ENCODE measurements at places on chromosomes 1 and 21.
A peak's percentile ranks its signal among the peaks of the same experiment; 100 is the strongest.

DNA sequence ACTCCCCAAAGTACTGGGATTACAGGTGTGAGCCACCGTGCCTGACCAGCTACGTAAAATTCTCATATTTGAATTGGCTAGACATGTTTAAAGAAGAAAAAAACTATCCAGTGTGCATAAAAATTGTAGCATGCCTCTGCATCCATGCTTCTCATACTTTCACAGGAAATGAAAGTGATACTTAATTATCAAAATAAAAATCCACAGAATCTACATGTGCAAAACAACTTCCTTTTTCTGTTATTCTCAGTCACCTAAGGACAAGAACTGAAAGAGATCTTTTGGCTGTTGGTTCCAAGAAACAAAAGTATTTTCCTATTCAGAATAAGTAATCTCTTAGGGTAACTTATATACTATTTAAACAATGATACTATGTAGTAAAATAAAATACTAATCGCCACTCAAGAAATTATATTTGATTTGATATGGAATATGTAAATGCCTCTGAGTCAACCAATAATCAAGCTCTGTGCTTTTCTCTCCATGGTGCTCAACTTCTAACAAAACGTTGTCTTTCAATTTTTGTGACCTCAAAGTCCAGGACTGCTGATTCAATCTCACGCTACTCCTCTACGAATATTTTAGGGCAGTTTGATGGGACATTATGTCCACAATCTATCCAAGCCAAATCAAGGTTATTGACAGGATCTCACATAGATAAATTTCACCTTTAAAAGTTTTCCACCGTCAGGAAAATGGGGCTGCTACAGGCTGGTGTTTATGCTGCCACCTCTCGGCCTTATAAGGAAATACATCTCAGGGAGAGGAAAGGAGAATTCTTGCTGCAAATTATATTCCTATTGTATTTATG, 102.7 kb downstream of the ZNF281 start:
- DNase-seq: peak; percentile 44

DNA sequence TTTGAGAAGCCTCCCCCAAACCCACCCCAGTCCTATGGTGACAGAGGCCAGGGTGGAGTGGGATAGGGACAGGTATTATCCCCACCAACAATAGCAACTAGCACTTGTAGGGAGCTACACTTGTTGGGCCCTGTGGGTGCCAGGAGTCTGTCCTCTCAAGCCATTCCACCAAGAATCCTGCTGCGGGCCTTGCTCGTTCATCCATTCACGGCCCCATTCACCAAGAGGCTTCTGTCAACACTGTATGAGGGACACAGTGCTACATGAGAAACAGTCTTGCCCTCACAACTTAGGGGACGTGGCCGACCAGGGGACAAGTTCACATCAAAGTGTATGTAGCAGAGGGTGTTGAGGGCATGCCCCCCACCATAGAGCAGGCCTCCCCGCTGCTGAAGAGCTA, 18.9 kb downstream of the SHISA4 start:
- DNase-seq: no peak

DNA sequence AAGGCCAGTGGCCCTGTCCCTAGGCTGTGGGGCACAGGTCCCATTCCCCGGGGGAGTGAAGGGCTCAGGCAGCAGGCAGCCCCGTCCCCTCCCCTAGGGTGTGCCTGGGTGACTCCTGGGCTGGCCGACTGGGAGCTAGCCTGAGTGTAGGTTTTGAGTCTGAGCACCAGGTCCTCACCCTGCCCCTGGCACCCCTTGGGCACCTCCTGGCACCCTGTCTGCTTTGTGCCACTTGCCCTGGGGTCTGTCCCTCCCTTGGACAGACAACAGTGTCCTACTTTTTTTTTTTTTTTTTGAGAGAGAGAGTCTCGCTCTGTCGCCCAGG, 24.2 kb downstream of the RRP1 start:
- no peak for DNase-seq

DNA sequence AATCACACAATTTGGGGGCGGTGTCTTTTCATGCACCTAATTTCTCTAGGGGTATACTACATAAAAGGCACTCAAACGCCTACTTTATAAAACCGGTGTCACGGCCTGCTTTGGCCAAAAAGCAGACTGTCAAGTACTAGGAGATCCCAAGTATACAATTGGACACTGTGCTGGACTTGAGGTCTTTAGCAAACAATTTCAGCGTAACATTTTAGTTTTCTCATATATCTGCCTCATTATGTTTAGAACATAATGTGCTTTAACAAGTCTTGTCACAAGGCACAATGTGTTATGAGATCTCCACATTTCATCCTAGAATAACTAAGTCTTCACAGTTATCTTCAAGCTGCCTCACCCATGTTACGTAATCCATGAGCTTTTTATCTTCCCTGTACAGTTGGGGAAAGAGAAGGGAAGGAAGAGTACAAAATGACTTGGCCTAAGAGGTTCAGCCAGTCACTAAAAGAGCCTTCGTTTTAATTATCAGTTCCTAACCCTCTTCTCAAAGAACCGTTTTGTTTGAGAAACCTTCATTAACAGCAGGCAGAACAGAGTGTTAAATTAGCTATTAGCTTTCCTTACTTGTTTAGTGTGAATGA, 1.7 kb downstream of the SSX2IP start:
- no peak for DNase-seq

GRCh38 chr1:209504571-209504970, 78.9 kb upstream of the CAMK1G start:
- no peak for DNase-seq

DNA sequence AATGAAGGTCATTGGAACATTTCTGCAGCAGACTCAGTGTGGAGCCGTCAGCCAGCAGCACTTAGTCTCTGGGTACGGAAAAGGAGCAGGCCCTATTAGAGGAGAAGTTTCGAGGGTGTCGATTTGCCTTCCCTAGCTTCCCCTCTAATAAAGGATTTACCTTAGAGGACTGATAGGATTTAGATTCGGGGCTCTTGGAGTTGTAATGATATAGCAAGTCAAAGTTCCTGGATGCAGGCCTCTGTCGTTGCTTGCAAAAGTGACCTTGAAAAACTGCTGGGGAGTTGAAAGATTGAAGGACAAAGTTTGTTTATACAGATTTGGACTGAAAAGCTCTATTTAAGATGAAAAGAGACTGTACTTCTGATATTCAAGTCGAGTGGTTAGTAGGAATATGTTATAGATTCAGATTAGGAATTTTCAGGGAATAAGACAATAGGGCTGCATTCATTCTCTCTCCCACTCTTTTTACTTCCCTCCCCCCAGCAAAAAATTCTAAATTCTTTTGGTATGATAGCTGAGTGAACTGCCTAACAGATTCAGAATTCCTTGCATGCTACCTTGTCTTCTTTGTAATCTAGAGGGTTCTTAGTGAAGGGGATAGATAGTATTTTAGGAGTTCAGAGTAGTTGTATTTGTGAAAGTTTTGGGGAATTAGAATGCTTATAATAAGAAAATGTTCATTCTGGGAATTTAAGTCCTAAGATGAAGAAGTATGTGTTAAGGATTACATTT, 19.2 kb downstream of the NFYC start:
- DNase-seq: no peak

DNA sequence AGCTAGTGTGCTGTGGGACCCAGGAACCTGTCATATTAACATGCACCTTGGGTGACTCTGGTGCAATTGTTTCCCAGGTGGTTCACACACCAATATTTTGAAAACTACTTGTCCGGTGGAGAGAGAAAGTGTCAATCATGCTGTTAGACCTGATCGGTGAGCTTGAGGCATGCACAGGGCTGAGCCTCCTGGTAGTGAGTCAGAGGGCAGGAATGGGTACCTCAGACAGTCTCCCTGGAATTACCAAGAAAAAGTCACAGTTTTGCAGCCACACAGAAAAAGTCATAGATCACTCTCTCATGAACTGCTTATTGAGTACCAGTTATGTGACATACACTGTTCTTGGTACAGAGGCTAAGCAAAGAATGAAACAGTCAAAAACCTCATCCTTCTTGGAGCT, 140.1 kb upstream of the NFIA start:
- no peak for DNase-seq

- no peak for DNase-seq
Observed at GRCh38 chr1:54120698-54121481, 31.9 kb downstream of the CDCP2 start.

GRCh38 chr1:20928146-20928545, 141.0 kb upstream of the HP1BP3 start:
- DNase-seq: no peak

- DNase-seq: no peak
Observed at GRCh38 chr1:226185141-226186036, 1.2 kb downstream of the ACBD3 start.

GRCh38 chr1:156860628-156861423, at the start of gene NTRK1:
Gene NTRK1, plus strand, starts transcription at chr1:156860865. Its CDS starts 70 bp downstream, at chr1:156860935.
- DNase-seq: peak; percentile 34

- DNase-seq: peak; percentile 38
Observed at GRCh38 chr1:173206816-173207568, at the start of gene TNFSF4. Gene TNFSF4, minus strand, starts transcription at chr1:173207331. Its CDS starts 155 bp downstream, at chr1:173207176.

DNA sequence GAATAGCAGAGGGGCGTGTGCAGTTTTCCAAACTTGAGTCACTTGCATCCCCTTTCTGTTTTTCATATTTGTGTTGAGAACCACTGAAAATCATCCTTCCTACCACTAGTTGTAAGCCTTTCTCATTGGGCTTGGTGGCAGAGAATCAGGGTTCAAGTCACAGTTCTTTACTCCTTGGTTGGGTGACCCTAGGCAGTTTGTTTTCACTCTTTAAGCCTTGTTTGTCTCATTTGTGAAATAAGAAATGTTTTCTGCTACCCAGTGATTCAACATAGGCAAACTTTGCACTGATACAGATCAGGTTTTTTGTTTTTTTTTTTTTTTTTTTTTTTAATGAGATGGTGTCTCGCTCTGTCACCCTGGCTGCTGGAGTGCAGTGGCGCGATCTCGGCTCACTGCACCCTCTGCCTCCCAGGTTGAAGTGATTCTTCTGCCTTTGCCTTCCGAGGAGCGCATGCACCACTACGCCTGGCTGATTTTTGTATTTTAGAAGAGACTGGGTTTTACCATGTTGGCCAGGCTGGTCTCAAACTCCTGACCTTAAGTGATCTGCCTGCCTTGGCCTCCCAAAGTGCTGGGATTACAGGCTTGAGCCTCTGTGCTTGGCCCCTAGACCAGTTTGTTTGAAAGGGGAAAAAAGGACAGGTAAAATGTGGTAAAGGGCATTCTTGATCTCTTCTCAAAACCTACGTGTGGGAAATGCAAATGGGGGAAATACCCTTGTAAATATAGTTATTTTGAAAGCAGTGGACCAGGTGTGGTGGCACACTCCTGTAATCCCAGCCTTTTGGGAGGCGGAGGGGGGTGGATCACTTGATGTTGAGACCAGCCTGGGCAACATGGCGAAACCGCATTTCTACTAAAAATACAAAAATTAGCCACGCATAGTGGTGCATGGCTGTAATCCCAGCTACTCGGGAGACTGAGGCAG, 3.2 kb downstream of the CLIC4 start:
- no peak for DNase-seq

GRCh38 chr1:211492511-211493132, 660 bp upstream of the RD3 start:
- DNase-seq: no peak

DNA sequence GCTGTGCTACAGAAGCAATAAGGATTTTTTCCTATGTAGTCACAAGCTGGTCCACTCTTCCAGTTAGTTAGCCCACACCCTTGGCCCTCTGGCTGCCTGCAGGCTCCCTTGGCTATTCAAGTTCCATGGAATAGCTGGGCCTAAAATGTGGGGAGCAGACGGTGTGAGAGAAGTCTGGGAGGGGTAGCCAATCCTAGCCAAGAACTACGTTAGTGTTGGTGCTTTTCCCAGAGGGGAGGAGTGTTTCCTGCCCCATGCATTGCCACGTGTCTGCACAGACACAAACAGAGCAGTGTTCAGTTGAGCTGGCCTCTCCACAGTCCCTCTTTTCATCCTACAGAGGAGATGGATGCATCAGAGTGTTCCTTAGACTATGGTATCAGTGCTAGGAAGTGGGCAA, 59.0 kb upstream of the IPO9 start:
- DNase-seq: no peak

GRCh38 chr21:24870633-24871032, 736.6 kb downstream of the MRPL39 start:
- no peak for DNase-seq

DNA sequence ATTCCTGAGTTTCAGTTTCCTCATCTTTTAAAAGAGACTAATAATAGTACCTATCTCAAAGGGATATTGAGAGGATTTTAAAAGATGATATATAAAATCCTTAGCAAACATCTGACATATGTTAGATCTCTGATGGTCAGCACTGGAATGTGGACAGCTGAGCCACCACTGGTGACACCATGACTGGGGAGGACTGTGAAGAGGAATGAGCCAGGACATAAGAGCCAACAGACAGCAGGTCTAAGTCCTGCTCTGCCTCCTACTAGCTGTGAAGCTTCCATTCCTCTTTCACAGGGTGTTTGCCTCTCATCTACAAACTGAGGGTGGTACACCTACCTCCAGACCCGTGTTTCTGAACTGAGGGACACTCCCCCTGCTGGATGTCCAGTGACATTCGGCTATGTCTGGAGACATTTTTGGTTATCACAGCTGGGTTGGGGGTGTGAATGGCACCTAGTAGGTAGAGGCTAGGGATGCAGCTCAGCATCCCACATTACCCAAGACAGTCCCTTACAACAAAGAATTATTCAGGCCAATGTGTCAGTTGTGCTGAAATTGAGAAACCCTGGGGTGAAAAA, 109.1 kb upstream of the OLIG2 start:
- DNase-seq: no peak
